ENCODE measurements at places on chromosomes 7 and 10. TPM values are rescaled to one million over a fixed set of nuclear protein-coding genes. Genes with fewer than 3 reads are reported as not detected.

The SUN3 gene
- 0.69 TPM for total RNA-seq

The CYP2C9 gene
- not detected for total RNA-seq

The NKX1-2 gene
- 1.8 TPM for total RNA-seq

The HYAL4 gene
- total RNA-seq: not detected

The VKORC1L1 gene
- 41.5 TPM for total RNA-seq

The VPS50 gene
- total RNA-seq: 98.5 TPM

The JAKMIP3 gene
- total RNA-seq: 7.6 TPM

The GRM3 gene
- total RNA-seq: 153 TPM

The UCMA gene
- not detected for total RNA-seq

The VWDE gene
- total RNA-seq: 2.1 TPM
